T-helper 22 cell (primary cell): ENCODE measurements at places on chromosomes 5 and 9.

DNA sequence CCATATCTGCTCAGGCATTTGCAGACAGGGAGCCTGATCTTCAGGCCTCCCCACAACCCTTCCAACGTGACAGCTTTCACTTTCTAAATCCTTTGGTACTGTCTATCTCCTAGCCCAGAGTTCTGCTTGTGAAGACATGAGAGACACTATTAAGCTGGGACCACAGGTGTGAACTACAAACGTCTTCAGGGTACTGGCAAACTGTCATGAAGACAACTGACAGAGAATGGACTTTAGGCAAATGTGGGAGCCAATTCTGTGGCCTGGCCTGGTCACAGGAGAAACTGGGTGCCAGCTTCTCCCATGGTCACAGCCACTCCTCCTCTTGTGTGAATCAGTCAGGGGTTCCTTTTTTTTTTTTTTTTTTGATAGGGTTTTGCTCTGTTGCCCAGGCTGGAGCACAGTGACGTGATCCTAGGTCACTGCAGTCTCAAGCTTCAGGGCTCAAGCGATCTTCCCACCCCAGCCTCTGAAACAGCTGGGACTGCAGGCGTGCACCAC, 10.4 kb downstream of the TRIM14 start:
- no peak for DNase-seq

GRCh38 chr9:70415041-70415440, 584 bp upstream of the KLF9 start:
- no peak for DNase-seq

DNA sequence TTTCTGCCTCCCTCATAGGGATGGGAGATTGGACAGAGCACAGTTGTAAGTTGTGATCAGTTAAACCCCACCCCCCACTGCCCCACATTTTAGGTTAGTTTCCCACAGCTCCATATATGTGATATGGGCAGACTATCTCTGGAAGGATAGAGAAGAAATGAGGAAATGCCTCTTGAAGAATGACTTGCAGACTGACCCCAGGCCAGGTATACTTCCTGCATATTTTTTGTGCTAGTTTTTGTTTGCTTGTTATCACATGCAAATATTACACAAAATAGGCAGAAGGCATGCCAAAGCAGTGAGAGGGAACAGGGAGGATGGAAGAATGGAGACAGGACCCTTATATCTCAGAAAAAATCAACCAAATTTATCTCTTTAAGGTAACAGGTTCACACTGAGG, 10.1 kb upstream of the GLRX start:
- no peak for DNase-seq

DNA sequence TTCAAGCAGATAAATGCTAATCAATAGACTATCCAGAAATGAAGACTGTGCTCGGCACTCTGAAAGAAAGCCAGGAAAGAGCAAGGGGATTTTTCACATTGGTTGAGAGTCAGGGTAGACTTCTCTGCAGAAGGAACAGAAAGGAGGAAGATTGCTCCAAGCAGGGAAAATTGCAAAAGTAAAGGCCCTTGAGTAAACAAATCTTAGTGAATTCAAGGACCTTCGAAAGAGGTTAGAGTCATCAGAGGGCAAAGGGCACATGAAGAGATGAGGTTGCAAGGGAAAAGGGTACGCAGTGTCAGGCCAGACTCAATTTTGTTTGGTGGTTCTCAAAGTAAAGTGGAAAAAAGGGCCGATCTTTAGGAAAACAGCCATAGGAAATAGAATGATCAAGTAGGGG, 157.6 kb upstream of the RAI14 start:
- DNase-seq, result no peak

DNA sequence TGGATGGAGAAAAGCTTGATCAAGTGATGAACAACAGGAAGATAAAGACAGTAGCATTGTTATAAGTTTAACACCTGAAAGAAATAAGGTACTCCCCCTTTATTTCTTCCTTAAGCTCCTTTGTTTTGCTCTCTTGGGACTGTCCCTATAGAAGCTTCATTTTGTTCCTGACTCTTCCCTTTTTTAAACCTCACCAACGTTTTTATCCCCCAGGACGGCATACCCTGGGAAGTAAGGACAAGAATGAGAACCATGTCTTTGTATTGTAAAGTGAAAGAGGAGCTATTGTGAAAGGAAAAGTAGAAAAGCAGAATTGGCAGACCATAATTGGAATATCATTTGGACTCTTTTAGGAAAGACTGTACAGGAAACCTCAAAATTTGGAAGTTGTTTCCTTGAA, 1368.6 kb upstream of the C9orf72 start:
- no peak for DNase-seq

- DNase-seq, result no peak
Observed at GRCh38 chr9:3508521-3509291, 17.1 kb downstream of the RFX3 start.

DNA sequence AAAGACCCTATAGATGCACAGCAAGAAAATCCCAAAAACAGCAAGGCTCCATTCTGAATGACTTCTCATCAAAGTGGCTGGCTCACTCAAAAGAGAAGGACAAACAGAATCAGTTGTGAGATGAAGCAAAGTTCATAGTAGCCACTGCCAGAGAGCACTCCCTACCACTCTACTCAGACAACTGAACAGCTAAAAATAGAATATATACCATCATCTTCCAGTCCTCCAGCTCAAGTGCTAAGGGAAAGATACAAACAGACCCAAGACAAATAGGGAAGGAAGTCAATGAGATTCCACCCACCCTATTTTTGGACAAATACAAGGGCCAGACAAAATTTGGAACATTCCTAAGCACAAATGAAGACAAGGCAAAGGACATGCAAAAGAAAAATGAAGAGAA, 20.6 kb downstream of the GNAQ start:
- no peak for DNase-seq

DNA sequence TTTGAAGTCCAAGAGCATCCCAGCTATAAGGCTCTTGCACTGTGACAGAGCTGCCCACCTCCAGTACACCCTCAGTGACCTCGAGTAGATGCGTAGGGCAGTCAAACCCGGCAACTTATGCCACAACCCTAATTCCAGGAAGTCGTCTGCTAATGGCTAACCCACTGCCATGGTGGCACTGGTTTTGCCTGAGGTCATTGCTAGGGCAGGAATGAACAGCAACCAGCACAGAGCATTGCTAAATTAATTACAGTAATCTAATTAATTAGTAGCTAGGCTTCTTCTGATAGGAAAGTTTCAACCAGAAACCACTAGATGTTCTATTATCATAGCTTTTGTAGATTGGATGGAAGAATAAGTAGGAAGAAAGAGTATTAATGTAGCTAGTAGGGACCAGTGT, 122.8 kb downstream of the DPYSL3 start:
- no peak for DNase-seq

GRCh38 chr9:120465685-120466407, 114.1 kb downstream of the CDK5RAP2 start:
- no peak for DNase-seq

DNA sequence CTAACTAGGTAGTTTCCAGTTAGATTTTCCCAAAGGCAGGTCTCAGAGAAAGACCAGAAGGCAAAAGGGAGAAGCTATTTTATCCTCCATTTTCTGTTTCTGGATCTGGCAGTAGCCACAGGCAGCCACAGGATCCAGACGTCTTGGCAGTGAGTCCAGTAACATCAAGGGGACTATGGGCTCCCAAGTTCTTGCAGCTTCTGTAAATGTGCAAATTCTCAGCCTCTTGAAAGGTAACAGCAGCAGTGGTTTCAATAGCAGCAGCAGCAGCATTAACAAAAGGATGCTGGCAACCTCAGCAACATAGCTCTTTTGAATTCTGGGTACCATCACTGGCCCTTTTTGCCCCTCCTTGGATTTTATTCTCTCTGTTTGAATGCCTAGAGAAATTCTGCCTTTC, 27.1 kb upstream of the IL33 start:
- no peak for DNase-seq

DNA sequence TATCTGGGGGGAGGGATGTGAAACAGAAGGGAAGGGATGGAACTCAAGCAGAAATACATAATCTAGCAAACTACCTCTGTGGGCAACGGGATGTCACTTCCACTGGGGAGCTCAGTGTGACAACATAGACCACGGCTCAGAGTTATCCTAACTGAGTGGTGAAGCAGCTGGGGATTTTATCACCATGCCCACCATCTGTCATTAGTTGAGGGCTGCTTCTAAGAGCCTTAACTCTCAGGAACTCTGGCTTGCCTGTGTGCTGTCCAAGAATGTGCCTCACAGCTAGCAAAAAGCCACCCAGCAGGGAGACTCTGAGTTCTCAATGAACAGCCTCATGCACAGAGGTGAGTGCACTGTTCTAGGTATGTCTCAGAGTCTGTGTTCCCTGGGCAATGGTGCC, 90.6 kb upstream of the CXCL14 start:
- DNase-seq, result no peak

DNA sequence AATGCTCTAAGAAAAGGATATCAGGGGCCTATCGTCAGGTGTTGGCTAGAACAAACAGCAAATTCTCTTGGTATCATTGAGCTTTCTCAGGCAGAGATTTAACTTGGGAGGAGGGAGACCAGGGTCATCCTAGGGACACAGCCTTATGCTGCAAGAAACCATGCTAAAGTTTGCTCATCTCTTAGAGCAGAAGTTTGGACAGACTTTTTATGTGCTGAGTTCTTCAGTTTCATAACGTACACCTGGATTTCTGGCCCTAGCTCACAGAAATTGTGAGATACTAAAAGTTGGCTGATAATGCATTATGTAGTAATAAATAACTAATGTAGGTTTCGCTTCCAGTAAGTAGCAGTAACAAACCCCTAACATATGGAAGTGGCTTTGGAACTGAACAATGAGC, 1359.8 kb upstream of the CDH9 start:
- no peak for DNase-seq

DNA sequence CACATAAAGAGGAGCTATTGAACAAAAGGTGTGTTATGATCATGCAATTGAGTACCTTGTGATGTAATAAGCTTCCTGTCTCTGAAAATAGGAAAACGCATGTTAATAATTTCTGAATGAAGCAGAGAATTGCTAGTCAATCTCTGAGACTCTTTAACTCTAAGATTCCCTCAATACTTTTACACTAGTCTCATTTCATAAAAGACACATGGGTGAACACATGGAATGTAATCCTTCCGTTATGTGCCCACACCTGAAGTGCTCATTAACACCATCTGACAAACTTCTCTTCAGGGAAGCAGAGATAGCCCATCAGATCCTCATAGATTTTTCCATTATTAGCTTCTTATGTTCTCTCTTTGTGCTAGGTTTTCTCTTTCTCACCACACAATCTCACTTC, 182.4 kb downstream of the TLR4 start:
- no peak for DNase-seq

DNA sequence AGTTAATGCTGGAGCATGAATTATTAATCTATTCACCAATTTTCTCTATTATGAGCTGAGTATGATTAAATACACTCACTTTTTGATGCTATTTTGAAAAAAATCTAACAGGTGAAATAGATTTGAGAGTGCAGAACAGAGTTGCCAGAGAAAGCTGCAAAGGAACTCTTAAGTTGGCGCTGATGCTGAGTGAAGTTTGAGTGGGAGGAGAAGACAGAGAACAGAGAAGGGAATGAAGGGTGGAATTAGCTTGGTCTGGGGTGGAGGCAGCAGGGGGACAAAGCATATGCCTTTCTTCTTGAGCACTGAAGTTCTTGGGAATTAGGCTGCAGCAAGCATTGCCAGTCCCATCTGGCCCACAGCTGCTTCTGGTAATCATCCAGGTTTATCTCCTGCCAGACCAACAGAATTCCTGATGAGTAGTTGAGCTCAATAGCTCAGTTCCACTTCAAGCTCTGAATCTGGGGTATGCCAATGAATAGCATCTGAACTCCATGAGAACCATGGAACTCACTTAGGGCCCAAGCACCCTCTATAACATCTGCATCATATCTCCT, 290.1 kb downstream of the HINT1 start:
- DNase-seq, result no peak

DNA sequence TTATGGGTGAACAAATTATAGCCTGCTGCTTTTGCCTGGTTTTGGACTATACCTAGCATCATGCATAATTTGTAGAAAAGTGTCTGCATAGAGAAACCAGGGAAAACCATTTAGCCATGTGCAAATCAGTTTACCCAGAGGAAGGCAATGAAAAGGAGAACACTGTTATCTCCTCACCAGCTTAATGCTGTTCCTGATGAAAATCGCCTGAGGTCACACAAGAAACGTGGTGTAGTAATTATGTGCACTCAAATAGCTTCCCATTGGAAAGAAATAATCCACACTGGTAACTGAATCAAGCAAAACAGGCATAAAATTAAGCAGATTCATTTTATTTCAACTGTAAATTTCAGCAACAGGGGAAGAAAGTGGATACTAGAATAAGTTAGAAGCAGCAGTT, 51.7 kb upstream of the FAM240B start:
- DNase-seq, result no peak

DNA sequence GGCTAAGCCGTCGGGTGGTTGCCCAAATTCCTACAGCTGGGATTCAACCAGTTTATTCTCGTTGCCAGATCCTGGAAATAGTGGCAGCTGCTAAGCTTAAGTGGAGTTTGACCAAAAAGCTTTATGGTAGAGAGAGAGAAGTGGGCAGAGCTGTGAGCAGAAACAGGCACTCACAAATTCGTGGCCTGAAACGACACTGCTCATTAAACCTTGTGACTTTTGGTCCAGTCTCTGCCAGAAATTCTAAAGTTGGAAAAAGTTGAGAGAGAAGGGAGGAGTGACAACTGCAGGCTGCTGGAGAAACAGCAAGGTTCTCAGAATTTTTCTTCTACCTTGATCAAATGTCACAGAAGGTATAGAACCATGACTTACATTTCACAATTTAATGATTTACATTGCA, 131.5 kb downstream of the MTX3 start:
- no peak for DNase-seq

DNA sequence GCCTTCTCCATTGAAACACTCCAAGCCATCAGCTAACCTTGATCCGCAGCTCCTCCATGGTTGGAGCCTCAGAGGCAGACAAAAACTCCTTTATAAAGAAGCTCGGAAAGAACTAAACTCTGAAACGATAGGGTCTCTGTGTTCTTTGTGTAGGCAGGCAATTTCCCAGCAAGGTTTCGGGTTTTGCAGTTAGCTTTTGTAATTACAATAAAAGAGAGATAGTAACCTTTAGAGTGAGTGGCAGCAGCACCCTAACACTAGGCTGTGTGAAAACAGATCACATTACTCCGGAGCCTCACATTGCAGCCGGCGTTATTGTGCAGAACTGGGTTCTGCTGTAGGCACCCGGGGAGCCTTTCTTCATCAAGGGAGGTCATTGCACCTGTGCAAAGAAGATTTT, 115.8 kb upstream of the MAP3K1 start:
- no peak for DNase-seq

DNA sequence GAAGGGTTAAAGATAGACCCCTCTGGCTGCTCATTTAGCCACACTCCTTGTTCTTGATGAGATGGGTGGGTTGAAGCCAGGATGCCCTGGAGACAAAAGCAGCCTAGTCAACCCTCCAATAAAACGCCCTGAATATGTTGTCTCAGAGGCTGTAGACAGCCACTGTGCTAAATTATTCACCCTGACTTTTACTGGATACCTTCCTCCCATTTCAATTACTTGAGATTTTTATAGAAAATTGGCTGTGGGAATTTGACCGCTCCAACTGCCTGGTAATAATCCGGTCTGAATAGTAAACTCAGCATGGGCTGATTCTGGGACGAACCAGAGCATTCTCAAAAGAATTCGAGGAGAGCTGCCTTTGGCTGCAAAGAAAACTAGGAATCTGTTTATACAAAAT, 104.2 kb downstream of the SNX18 start:
- DNase-seq, result no peak
